WERI-Rb-1 (cell line): ENCODE measurements at places on chromosomes 1 and 21.
A peak's percentile ranks its signal among the peaks of the same experiment; 100 is the strongest.

DNA sequence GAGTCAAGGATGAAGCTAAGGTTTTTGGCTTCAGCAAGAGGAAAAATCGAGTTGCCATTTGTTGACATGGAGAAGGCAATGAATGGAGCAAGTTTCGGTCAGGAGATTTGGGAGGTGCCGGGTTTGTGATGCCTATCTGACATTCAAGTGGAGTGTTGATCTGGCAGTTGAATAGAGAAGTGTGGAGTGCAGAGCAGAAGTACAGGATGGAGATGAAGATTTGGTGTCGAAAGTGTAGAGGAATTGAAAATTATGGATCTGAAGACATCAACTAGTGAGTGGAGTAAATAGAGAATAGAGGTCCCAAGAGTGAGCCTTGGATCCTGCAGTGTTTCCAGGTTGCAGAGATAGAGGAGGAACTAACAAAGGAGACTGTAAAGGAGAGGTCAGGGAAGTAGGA lies 25.9 kb downstream of the CITED4 start:
- DNase-seq = no peak

DNA sequence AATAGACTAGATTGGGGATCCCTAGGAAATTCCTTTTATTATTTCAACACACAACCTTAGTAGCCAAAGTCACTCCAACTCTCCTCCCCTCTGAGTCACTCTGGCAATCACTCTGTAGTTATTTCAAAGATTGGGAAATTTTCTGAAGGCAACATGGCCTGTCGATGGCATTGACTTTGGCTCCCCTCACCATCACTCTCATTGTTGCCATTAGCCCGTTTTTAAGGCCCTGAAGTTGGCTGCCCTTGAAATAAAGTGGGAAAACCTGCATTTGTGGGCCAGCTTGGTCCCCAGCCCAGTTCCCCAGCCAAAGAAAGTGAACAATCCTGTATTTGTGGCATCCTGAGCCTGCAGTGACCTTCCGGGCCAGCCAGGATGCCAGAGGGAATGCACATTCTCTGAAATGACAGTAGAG lies 52.5 kb downstream of the CDC7 start:
- no peak for DNase-seq

GRCh38 chr21:24420689-24421088 lies 1186.6 kb downstream of the MRPL39 start:
- DNase-seq = no peak

GRCh38 chr1:3767328-3767925 lies 5.1 kb upstream of the SMIM1 start:
- DNase-seq = no peak

DNA sequence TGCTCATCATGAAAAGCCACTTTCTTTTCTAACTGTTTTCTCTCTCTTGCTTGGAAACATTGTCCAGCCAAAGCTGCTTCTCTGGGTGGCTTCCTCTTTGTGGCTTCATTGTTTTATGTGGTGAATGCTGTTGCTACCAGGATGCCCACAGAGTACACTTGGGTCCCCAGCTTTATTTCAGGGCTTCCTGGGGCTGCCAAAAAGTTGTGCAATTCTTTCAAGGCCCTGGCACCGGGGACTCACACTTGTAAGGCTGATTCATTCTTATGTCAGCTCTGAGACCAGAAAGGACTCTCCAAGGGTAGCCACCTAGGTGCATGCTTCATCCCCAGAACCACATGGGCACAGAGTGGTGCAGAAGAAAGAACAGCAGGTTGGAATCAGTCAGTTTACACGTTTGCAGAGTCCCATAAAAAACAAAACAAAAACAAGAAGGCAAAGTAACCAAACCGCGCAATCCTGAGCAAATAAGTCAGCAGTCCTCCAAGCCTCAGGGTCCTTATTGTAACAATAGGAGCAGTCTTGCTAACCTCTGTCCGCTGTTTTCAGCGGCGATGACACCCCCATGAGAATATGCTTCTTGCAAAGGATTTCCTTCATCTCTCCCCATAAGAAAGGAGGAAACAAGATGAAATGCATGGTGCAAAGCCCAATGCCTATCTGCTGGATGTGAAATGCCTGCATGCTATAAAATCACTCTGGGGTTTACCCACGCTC lies 89.9 kb upstream of the SSX2IP start:
- no peak for DNase-seq

GRCh38 chr1:64594446-64594845 lies 124.5 kb downstream of the CACHD1 start:
- DNase-seq = no peak

GRCh38 chr1:39453603-39454002 lies 37.8 kb upstream of the BMP8A start:
- no peak for DNase-seq

DNA sequence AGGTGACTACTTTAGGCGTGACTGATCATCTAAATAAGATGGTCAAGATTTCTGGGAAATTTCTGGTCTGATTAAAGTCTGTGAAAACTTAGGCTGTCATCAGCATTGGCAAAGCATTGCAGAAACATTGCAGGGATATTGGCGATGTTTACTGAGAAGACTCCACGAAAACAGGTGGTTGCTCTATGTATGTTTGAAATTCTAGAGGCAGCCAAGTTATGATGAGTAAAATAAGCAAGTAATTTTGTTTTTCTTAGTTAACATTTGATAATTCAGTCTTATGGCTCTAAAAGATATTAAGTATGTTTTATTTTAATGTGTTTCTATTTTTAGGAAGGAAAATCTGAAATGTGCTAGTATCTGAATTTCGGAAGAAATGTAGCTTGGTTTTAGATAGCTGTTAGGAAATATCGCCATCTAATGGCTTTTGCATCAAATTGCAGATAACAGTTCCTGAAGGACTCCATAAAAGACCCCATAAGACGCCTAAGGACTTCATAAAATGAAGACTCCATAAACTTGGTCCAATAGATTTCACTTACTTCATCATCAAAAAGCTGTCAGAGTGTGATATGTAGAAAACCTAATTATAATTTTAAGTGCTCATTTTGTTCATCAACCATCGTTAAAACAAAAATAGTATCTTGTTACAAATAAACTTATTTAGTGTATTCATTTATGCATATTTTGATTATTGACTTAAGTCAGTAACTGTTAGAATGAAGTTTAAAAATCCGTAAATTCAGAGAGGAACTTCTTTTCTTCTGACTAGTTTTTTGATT lies 344.6 kb downstream of the RYR2 start:
- DNase-seq = no peak

DNA sequence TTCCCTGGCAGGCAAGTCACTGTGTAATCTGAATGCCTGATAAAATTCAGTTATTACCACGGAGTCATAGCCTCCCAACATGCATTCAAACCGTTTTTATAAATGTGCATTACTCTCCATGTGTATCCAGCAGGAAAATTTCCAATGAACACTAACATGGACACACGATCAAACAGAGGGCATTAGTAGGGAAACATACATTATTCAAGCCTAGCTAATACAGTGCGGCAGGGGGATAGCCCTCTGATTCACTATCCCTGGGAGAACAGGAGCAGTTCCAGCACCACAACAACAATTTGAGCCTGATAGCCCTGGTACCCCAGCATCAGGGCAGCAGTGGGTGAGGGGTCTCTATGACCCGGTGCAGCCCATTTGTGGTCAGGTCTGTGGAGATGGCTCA lies 35.8 kb upstream of the HMGB4 start:
- DNase-seq = no peak

GRCh38 chr1:53439337-53440207 lies 19.6 kb upstream of the DMRTB1 start:
- no peak for DNase-seq

GRCh38 chr1:9763914-9764313 lies 59.9 kb downstream of the CLSTN1 start:
- DNase-seq = no peak

- DNase-seq = no peak
Measured at GRCh38 chr1:14520514-14521163, 77.8 kb upstream of the KAZN start.

DNA sequence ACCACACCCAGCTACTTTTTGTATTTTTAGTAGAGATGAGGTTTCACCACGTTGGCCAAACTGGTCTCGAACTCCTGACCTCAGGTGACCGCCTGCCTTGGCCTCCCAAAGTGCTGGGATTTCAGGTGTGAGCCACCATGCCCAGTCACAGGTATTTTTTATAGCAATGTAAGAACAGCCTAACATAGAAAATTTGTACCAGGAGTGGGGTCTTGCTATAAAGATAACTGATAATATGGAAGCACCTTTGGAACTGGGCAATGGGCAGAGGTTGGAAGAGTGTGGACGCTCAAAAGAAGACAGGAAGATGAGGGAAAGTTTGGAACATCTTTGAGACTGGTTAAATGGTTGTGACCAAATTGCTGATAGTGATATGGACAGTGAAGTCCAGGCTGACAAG lies 99.2 kb downstream of the GDAP2 start:
- DNase-seq = no peak

- DNase-seq = no peak
Measured at GRCh38 chr1:203265541-203265940, 36.1 kb upstream of the CHIT1 start.

DNA sequence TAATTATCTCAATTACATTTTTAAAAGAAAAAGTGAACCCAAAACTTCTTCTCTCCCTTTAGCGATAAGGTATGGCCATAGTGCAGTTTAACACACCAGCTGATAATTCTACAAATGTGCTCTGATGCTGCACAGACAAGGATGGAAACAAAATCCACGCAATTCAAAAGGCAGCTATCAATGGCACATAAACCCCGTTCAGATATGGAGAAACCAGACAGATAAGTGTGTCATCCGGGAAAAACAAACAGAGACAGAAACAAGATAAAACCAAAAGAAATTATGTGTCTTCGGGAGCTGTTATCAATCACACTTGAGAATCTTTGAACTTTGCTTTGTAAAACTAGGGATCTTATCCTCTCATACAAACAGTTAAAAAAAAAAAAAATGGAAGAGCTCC lies 73.6 kb downstream of the SIPA1L2 start:
- DNase-seq = no peak

DNA sequence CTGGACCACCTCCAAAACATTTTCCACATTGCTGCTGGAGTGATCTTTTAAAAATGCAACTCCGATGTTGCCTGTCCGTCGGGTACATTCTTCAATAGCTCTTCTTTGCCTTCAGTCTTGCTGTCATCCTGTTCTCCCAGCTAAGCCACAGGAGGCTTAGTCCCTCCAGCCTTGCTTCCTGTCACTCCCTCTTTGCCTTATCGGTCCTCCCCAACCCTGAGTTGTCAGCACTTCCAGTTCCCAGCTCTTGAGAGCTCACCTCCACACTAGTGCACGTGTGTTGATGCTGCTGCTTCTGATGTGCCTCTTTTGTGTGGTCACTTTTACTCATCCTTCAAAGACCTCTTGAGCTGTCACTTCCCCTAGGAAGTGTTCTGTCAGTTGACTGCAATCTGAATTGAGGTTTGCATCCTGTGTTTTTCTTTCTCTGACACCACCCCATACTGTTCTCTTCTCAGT lies 15.3 kb downstream of the UCK2 start:
- peak; percentile 29 for DNase-seq

DNA sequence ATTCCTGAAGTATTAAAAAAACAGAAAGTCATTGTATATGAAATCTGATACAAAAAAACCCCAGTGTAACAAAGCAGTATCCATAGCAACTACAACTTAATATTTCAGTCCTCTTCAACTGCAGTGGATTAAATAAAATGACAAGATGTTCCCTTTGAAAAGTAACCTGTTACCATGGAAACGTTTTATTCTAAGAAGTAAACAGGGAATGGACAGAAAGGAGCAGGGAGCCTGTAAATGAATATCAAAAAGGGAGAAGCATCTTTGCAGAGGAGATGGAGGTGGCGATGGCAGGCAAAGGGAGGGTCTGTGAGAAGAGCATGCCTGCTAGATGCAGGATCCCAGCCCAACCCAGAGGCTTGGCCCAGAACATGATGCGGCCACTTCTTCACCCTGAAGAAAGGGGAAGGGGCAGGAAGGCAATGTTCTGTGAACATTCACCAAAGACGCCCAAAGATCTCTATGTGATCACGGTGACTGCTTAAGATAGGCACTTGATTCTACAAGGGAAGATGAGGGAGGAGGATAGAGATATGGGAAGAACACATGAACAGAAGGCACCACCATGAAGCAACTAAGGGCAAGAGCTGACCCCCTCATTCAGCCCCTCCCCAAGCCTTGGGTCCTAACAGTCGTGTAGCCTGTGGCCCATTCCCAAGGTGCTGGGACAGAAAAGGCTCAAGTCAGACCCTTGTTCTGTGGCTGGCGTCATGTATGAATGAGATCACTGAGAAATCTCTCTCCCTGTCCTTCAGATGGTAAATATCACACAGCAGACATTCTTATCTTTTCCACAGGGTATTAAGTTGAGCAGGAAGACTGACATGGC lies 200.0 kb downstream of the SLC45A1 start:
- DNase-seq = peak; percentile 66

GRCh38 chr1:42033629-42034028 lies 114.9 kb upstream of the HIVEP3 start:
- no peak for DNase-seq

- peak; percentile 27 for DNase-seq
Measured at GRCh38 chr1:69055194-69055593, 512.5 kb upstream of the LRRC7 start.

GRCh38 chr21:32886339-32886738 lies 114.8 kb upstream of the PAXBP1 start:
- DNase-seq = no peak
